ENCODE measurements at places on chromosomes 11 and 22.

GRCh38 chr22:38177926-38178604 lies 3.6 kb downstream of the PLA2G6 start:
- DNase-seq, result no peak

DNA sequence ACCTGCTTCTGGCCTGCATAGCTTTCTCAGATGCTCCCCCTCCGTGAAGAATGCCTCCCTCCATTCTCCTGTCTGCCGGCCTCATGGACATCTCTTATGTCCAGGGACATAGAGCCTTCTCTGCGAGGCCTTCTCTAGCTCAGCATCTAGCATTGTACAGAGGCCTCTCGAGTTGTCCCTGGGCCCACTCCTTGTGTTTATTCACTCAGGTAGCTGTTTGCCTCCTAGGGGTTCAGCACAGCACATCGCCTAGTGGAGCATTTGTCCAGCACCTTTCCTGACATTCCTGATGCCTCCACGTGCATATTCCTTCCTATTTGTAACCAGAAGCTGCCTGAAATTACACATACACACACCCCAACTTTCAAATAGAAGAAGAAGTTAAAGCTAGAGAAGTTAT lies 101.3 kb downstream of the TBC1D22A start:
- DNase-seq, result no peak

GRCh38 chr11:36748836-36749235 lies 150.8 kb upstream of the RAG2 start:
- no peak for DNase-seq

GRCh38 chr11:113674397-113674685 lies 31.8 kb downstream of the TMPRSS5 start:
- no peak for DNase-seq

GRCh38 chr11:2461253-2461955 lies 16.6 kb downstream of the KCNQ1 start:
- no peak for DNase-seq

DNA sequence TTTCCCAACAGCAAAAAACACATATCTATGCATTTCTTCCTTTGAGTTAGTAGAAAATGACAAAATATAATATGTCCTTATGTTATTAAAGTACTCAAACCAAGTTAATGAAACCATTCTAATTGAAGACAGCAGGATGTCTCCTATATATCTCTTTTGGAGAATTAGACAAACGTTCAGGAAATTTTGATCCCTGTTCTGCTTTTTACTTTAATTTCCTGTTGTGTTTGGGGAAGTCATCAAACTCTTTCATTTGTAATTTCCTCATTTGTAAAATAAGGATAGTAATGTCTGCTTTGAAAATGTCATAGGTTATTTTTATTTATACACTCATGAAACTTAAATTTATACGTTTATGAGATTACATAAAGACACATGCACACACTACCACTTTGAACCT lies 281.8 kb upstream of the ANO5 start:
- DNase-seq, result peak; percentile 38

DNA sequence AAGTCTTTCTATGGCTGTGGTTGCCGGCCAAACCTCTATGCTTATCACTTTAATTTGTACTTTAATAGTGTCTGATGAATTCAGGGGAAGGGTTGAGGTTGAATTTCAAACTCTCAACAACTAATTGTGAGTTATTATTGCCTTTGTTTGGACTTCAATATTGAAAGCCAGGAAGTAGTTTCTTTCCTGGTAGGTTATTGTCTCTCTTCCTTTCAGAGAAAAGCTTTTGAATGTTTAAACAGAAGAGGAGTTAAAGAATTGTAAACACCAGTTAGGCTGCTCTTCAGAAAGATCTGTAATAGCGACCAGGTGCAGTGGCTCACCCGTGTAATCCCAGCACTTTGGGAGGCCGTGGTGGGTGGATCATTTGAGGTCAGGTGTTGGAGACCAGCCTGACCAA lies 22.2 kb downstream of the NNMT start:
- DNase-seq, result no peak

DNA sequence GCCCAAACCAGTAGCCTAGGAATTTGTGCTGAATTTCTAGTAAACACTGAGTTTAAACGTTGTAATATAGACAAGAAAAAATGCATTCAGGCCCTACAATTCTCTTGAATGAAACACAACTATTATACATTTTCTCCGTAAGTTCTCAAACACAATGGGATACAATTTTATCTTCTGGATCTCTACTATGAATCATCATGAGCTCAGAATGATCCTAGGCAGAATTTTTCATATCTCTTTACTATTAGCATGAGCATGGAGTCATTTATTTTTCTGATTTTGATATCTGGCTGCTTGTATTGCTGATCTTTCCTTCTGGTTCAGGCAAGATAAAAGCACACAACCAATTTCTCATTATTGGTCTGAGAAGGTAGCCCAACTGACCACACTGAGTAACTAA lies 1123.4 kb upstream of the RAG2 start:
- no peak for DNase-seq

DNA sequence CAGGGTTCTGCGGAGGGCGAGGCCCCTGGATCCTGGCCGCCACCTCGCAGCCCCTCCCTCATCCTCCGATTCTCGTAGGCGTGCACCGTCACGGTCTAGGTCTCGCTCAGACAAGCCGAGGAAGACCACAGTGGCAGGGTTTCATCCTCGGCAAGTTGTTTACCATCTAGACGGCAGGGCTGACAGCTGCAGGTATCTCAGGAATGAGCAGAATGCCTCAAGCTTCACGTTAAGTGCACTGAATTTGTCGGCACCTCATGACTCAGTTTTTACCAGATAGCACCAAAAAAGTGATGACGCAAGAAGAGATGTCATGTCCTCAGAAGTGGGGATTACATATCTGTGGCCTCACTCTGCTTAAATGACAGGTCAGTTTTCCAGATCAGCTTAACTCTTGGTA lies 35.1 kb downstream of the WT1 start:
- no peak for DNase-seq

- no peak for DNase-seq
Observed at GRCh38 chr22:17063411-17064106, 21.2 kb upstream of the IL17RA start.

GRCh38 chr11:8962841-8963240 lies 1.4 kb downstream of the TMEM9B start:
- DNase-seq, result no peak

DNA sequence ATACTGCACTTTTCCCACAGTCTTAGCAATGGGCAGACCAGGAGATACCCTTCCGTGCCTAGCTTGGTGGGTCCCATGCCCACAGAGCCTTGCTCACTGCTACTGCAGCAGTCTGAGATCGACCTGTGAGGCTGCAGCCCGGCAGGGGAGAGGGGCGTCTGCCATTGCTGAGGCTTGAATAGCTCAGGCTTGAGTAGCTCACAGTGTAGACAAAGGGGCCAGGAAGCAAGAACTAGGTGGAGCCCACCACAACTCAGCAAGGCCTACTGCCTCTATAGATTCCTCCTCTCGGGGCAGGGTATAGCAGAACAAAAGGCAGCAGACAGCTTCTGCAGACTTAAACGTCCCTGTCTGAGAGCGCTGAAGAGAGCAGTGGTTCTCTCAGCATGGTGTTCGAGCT lies 118.1 kb downstream of the BARX2 start:
- DNase-seq, result no peak

DNA sequence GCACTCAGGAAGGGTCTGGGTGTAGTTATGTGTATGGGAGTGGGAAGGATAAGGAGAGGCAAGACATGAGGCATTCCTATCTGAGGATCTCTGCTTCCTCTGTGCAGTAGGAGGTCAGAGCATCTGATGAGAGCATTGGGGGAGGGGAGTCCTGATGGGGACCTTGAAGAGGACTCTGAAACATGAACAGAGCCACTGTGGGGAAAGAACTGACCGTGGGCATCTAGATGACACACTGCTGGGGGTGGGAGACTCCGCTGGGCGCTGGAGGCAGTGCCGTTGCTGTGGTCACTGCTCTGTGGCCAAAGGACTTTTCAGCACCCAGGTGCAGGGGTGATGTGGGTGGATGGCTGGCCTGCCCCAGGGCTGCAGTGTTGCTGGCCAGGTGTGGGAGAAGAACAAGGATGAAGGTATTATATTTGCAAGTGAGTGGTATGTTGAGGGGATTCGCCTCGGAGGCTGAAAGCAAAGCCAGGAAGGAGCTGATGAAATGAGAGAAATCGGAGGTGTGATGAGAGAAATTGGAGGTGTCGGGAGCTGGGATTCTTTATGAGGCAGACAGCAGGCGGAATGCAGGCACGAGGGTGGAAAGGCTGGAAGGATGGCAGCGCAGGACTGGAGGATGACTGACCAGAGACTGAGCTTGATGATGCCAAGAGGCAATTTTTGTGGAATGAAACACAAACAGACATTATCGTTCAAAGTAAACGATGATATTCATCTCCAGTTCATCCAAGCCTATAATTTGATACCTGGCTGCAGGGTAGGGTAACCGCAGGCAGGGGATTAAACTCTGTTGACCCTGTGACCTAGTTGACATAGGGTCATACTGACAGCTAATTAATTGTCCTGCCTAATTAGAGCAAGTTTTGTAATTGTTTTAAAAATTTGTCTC lies 19.4 kb upstream of the TMPRSS4 start:
- DNase-seq, result no peak

DNA sequence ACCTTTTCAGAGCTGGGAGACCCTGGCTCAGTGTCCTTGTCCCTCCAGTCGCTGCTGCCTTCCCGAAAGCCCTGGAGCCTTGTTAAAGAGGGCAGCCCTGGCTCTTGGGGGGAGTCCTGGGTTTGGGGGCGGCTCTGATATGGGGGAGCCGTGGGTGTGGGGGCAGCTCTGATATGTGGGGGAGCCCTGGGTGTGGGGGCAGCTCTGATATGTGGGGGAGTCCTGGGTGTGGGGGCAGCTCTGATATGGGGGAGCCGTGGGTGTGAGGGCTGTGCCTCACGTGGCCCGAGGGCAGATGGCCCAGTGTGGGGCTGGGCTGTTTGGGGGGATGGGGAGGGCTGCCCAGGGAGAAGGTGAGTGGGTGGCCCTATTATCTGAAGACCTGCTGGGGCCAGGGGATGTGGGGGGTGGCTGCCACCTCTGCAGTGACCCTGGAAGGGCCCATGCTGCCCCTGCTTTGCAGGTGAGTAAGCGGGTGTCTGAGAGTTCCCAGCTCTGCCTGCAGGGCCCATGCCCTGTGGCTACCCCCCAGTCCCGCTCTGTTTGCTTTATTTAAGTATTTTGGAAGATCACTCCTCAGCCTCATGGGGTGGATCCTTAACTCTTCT lies 30.9 kb upstream of the GRAMD4 start:
- no peak for DNase-seq

DNA sequence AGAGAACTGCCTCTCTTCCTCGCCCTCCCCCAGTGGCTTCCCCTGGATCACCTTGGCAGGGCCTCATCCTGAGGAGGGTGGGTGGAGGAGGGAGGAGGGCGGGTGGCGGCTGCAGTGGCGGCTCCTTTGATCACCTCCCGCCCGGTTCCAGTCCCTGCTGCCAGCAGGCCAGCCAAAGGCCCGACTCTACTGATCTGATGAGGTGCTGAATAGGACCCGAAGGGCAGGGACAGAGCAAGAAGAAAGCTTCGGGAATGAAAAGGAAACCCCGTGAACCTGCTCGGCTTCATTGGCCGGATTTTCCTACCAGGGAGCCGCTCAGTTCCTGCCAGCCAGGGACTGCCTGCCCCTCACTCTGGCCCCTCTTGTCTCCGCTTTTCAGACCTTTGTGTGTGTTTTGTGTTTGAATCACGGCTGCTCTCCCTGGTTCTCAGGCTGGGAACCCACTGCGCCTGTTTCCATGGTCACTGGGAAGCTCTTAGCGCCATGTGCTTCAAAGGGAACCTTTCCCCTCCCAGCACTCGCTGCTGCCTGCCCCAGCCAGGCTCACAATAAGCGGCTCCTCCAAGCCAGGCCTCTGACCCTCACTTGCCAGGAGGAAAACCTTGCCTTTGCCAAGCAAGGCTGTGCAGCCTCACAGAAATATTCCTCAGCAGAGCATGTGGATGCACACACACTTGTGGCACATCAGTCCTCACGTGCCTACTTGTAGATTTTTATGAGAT lies 56.8 kb downstream of the C22orf31 start:
- DNase-seq, result no peak

DNA sequence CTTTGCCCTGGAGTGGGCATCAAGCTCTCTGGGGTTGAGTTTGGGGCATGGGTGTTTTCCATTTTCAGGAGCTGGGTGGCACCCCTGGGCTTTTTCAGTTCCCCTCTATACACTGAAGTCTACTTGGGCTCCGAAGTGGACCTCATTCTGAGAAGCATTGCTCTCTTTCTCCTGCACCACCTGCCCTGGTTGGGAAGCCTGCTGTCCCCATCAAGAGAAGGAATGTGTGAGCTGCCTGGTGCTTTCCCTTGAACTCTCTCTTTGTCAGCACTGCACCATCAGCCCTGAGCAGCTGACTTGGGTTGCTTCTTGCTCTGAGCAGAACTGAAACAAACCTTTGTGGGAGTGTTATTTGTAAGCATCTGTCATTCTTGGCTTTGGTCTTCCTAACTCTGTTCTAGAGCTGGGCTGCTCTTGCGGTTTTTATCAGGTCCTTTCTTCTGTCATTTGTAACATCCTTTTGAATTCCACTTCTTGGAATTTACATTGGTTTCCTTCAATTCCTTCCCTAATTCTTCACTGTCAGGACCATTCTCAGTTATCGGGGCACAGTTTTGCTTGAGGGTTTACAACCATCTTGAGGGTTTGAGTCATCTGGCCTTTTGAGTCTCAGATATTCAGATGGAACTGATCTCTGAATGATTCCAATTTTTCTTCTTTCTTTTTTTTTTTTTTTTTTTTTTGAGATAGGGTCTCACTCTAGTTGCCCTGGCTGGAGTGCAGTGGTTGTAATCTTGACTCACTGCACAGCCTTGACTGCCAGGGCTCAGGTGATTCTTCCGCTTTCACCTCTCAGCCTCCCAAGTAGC lies 20.5 kb downstream of the UBE2L3 start:
- DNase-seq, result peak; percentile 54

GRCh38 chr22:45785458-45785857 lies 113.8 kb downstream of the ATXN10 start:
- no peak for DNase-seq

- no peak for DNase-seq
Observed at GRCh38 chr11:66278363-66279091, 552 bp downstream of the CNIH2 start.

DNA sequence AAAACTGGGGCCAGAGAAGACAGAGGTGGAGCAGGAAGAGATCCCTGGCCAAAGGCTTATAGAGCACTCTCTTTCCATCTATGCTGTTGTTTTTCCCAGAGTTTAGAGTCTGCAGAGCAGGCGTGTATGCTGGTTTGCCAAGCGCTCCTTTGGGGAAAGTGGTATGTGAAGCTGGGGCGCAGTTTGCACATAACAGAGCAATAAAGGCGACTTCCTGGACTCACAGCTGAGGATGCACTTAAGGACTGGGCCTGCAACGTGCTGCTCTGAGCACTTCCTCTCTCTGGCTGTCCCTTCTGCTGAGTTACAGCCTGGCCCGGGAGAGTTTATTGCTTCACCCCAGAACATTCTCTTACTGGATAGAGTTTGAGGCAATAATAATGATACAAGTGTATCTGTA lies 41.7 kb downstream of the THAP12 start:
- DNase-seq, result peak; percentile 89
